Activated CD8-positive, alpha-beta memory T cell treated with anti-CD3 and anti-CD28 coated beads, Interleukin-2, amount 10 ng/mL, durations not matched to agents 7 days and 5 days (primary cell): ENCODE measurements at places on chromosomes 1 and 21.

GRCh38 chr1:183460596-183460995, 11.7 kb upstream of the SMG7 start:
- DNase-seq = no peak

- DNase-seq = no peak
Observed at GRCh38 chr21:39103689-39104088, 79.6 kb downstream of the PSMG1 start.

GRCh38 chr1:233972951-233973635, 68.6 kb downstream of the SLC35F3 start:
- no peak for DNase-seq

DNA sequence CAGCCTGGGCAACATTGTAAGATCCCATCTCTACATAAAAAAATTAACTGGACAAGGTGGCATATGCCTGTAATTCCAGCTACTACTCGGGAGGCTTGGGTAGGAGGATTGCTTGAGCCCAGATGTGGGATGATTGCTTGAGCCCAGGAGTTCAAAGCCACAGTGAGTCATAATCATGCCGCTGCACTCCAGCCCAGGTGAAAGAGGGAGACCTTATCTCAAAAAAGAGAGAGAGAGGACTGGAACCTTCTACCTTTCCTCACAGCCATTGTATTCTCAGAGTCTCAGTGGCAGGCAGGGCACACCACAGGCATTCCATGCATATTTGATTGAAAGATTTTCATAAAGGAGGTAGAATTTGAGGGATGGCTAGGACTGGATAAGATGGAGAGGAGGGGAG, 78.4 kb downstream of the KIF14 start:
- DNase-seq = no peak

DNA sequence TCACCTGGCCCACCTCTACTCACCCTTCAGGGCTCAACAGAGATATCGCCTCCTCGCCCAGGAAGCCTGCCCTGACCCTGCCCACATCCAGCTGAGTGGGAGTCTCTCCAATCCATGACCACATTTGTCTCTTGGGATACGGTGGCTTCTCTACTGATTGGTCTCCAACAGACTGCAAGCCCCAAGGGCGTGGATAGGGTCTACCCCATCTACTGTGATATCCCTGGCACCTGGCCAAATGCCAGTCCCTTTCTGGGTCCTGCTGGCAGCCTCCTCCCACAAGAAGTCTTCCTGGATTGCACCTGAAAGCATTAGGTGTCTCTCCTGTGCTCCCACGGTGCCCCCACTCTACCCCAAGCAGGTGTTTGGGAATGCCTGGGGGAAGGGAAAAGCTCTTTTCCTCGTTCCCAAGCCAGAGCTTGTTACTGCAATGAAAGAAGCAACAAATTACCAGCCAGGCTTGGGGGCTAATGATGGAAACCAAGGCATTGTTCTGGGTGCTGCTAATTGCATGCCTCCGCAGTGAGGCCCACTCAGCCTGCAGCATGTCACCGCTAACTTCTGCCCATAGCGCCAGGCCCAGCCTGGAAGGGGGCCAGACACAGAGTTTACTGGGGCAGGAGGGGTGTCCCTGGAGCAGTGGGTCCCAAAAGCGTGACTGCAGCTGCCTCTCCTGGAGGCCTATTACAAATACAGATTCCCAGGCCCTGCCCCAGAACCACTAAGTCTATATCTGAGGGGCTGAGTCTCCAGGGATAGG, 90.7 kb upstream of the IFFO2 start:
- no peak for DNase-seq

DNA sequence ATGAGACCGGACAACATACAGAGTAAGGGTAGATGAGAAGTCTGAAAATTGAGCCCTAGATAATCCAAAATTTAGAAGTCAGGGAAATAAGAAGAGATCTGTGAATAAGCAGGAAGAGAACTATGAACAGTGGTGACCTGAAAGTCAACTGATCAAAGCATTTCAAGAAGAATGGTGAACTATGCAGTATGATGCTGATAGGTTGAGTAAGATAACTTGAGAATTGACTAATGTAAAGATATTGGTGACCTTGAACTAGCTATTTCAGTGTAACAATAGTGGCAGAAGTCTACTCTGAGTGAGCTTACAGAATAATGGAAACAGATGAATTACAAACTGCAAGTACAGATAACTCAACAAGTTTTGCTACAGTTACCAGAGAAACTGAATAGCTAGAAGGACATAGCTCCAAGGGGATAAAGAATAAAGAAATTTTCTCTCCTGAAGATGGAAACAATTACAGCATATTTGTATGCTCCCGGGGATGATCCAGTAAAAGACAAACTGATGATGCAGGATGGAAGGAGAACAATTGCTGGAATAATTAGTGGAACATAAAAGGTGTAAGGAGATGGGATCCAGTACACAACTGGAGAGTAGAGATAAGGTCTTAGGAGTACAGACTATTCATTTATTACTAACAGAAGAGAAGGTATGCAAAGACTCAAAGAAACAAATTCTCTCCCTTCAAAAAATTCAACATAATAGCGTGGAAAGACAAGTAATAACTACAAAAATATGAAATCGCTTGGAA, 10.9 kb downstream of the NRDC start:
- DNase-seq = no peak

- DNase-seq = no peak
Observed at GRCh38 chr1:94250341-94250740, 13.0 kb upstream of the ARHGAP29 start.

DNA sequence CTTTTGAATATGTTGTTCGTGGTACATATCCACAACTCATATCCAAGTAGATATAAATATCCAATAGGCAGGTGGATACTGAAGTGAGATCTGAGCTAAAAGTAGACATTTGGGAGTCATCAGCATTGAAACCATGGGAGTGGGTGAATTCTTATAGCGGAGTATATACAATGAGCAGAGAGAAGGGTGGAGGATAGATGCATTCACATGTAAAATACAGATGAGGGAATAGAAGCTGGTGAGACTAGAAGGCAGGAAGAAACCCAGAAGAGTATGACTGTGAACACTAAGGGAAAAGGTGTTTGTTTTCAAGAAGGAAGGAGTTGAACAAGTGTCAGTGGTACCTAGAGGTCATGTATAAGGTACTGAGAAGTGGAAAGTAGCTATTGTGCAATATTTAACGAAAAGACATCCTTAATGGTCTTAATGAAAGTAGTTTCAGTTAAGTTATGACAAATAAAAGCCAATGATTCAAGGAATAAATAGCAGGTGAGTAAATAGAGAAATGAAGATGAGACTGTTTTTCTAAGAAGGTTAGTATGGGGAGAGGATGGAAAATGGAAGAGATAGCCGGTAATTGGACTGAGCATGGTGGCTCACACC, 181.6 kb upstream of the CACYBP start:
- no peak for DNase-seq

GRCh38 chr1:181506563-181507353, 23.4 kb downstream of the CACNA1E start:
- DNase-seq = no peak

DNA sequence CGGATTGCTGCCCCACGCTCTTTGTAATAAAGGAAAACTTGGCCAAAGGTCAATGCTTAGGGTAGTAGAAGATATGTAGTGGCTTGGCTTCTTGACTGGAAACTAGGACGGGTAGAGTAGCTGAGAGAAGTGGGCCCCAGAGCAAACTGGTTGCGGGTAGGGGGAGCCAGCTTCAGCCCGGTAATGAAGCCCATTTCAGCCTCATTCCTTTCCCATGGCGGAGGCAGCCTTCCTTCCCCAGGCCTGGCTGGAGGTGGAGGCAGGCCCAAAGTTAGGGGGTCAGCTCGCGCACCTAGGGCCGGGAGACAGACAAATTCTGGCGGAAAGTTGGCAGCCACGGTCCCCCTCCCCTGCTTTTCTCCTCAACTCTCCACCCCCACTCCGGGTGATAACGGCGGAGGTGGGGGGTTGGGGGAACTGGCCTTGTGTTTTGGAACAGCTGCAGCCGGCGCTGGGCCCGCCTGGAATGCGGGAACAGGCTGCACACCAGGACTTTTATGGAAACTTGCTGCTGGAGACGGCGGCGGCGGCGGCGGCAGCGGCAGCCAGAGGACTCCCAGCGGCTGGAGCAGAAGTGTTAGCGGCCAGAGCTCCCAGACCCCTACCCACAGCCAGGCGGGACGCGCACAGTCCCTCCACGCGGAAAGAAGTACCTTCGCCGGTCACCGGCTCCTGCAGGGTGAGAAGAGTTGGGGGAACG, at the start of gene NEXN:
TSS of gene NEXN (plus strand) at position 544 of the 700 bp plus-strand sequence. CDS start 27,483 bp downstream, outside the sequence.
- DNase-seq = no peak

DNA sequence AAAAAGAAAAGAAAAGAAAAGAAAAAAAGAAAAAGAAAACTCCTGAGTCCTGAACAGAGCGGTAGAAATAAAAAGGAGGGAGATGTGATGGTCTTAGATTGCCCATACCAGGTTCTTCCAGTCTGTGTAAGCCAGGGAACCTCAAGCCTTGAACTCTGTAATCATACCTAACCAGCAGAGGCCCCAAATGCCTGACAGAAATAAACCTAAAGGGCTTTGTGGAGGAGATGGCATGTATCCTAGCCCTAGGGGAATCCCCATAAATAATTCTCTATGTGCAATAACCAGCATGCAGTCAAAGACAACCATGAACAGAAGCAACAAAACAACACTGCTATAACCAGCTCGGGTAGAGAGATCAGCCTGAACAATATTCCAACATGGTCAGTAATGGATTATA, 40.4 kb downstream of the USP48 start:
- DNase-seq = no peak

- no peak for DNase-seq
Observed at GRCh38 chr1:173330149-173330951, 123.2 kb upstream of the TNFSF4 start.

DNA sequence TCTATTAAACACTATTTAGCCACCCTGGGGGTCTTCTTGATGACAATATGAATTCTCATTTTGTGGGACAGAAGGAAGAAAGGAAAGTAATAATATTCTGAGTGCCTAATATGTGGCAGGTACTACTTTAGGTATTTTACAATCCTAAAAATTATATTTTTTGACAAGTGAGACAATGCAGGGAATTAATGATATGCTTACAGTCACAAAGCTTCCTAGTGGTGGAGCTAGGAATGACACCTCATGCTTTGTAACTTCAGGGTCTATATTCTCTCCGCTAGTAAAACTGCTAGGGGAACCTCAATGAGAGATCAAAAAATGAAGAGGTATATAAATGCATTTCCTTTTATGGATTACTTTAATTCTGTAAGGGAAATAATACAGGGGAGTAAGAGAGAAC, 44.3 kb downstream of the TPR start:
- no peak for DNase-seq

GRCh38 chr1:240946926-240947325, 335.0 kb upstream of the GREM2 start:
- DNase-seq = no peak

DNA sequence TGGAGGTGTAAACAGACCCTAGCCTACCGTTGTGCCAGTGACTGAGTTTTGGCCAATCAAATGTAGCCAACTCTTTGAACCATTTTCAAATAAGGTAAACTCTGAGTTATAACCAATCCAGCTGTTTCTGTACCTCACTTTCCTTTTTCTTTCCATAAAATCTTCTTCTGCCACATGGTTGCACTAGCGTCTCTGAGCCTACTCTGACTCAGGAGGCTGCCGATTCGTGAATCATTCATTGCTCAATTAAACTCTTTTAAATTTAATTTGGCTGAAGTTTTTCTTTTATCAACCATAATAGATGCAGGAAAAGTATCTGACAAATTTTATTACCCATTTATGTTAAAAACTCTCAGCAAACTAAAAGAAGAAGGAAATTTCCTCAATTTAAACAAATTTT, 111.5 kb upstream of the LYPLAL1 start:
- DNase-seq = no peak

DNA sequence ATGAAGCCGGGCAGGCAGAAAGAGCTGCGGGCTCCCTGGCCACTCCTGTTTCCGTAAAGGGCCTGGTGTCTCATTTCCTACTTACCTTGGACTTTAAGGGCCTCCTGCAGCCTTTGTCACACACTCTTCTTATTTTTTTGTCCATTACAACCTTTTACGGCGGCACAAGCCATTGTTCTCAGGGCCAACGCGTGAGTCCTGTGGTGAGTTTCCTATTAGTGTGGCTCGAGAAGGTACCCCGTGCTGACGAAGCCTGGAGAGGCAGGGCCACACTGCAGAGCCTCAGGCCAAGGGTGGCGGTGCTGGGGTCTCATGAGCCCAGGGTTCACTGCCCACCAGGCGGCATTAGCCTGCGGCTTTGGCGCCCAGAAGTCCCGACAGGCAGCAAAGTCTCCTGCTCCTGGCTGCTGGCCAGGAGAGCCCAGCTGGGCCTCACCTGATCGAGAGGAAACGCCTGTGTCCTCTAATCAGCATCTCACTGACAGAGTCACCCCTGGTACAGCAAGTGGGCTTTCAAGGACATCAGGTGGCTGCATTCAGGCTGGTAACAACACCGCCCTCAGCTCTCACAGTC, 62.0 kb downstream of the SIK1 start:
- no peak for DNase-seq

GRCh38 chr1:212990276-212990675, 25.4 kb downstream of the ANGEL2 start:
- no peak for DNase-seq

DNA sequence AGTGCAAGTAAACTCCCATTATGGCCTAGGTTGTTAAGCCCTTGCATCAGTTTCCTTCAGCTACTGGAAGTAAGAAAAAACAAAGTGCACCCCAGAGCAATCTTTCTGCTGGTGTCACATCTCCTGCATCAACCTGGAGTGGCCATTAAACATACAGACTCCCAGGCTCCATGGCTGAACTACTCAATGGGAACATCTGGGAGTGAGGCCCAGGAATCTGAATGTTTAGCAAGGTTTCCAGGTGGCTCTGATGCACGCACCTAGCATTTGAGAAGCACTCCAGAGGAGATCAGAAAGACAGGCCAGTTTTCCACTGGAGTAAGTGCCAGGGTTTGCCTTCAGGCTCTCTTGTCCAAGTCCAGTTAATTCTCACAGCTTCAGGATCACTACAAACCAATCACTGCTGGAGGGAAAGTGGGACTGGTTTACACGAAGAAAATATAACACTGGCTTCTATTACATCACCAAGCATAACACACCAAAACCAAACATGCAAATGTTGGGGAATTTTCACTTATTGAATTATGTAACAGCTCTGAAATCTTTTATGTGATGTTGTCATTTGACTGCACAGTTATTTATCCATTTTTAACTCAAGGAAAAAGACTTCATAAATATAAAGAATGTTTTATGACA, 22.3 kb upstream of the ABCA4 start:
- DNase-seq = no peak

DNA sequence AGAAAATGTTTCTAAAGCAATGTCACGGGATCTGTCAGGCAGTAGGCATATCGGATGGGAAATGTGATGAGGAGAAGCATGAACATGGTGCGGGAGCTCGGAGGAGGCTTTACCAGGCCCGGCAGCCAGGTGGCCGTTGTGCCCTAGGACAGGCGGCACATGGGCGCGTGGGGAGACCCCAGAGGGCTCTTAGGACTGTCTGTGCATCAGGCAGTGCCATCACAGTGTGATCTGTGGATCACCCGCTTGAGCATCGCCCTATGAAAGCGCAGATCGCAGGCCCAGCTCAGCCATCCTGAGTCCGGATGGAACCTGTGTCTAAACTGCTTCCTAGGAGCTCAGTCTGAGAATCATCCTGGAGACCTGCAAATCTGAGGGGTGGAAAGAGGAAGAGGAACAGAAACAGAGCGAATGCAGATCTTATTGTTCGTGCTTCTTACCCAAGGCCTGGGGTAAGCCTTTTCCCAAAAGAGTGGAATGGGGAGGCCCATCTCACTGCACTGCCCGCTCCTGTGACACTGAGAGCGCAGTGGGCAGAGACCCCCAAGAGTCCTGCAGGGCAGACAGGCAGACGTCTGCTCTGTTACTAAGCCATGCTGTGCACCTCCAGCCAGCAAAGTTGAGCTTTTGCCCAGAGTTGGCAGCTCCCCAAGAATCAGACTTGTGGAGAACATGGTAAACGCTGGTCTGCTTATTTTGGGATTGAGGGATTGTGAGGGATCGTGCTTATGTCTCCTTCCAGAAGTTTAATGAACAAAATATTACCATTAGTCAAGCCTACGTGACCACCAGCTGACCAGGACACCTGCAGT, 251.0 kb downstream of the RHOU start:
- no peak for DNase-seq
